Head of caudate nucleus (tissue), 42 donors: ENCODE measurements at places on chromosomes 3 and 15.
A peak's percentile ranks its signal among the peaks of the same experiment; 100 is the strongest.

DNA sequence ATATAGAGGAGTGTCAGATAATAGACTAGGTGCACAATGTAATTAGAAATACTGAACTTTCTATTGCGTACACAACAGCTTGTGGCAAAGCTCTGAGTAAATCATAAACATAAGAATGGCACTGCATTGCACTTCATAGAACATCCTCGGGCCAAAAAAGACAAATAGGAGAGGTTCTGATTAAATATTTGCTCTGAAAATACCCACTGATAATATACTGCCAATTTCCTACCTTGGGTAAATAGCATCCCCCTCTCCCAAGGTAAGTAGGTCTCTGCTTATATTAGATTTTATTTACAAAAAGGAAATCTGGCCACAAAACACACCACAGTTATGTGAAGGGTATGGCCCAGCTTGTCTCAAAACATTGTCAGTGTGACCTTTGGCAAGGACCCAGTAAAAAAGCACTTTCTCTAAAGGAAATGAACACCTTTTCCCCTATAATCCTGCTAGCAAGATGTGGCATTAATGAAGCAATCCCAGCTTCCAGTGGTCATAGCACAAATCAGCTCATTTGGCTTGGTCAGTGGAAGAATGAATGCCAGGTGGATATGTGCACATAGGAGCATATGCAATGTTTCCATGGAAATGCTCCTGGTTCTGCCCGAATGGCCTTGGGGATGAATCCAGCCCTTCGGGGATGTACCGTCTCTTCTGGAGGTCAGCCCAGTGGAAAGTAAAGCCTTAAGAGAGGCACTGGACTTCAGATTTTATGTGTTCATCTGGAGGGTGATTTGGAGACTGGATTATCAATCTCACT, 315.9 kb downstream of the LSAMP start:
- no peak for DNase-seq

DNA sequence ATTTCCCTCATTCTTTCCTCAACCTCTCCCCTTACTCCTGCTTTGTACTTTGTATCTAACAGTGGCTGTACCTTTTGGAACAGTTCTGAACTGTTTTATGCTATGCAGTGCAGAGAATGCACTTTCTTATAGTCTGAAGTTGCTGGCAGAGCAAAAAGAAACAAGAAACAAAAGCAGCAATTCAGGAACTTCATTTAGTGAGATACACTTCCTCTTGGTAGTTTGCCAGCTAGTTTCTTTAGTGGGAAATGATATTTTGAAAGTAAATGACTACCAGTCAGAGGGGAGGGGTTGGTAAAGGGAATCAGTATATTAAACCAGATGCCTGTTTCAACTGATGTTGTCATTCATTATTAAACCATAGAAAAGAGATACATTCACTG, 55.0 kb upstream of the CHD2 start:
- DNase-seq: no peak

GRCh38 chr15:71757741-71758530, 52.4 kb upstream of the NR2E3 start:
- no peak for DNase-seq

DNA sequence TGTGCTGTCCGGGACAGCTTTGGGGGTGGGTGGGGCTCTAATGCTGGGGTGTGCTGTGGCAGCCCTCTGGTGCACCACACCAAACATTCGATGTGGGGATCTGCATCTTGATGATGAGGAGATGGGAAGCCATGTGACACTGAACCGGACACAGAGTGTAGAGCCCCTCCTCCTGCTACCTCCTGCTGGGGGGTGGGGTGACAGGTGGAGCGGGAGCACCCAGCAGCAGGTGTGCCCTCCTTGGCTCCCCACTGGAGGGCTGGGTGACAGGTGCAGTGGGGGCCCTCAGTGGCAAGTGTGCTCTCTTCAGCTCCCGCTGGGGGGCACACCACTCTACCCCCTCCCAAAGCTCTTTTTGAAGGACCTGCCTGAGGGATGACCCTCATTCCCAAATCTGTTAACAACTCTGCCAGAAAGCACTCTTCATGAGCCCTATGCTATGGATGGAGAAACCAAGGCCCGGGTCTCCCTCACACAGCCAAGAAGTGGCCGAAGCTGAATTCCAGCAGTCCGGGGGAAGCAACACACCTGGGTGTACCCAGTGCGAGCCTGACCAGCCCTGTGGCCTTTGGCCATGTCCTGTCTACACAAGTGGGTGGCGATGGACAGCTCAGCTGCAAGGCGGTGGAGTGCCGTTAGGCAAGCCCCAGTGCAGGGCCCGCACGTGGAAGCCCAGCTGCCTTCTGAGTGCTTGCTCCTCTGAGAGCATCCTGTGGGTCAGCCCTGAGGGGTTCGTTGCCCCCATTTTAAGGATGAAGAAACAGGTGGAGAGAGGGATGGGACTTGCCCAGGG, 609 bp upstream of the UROC1 start:
- no peak for DNase-seq

DNA sequence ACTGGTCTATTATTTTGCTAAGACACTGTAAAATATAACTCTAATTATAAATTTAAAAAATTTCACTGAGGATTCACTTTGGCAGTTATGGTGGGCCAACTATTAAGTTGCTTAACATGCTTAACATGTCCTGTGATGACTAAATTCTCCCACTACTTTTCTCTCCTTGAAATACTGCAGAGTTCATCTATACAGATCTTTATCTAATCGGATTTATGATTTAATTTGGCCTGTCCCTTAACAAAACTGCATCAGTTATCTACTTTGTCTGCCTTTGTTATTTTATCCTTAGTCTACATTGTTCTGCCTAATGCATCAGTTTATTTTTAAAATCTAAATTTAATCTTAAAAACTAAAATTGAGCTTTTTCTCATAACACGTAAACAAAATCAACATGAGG, 26.4 kb downstream of the CD96 start:
- DNase-seq: no peak

DNA sequence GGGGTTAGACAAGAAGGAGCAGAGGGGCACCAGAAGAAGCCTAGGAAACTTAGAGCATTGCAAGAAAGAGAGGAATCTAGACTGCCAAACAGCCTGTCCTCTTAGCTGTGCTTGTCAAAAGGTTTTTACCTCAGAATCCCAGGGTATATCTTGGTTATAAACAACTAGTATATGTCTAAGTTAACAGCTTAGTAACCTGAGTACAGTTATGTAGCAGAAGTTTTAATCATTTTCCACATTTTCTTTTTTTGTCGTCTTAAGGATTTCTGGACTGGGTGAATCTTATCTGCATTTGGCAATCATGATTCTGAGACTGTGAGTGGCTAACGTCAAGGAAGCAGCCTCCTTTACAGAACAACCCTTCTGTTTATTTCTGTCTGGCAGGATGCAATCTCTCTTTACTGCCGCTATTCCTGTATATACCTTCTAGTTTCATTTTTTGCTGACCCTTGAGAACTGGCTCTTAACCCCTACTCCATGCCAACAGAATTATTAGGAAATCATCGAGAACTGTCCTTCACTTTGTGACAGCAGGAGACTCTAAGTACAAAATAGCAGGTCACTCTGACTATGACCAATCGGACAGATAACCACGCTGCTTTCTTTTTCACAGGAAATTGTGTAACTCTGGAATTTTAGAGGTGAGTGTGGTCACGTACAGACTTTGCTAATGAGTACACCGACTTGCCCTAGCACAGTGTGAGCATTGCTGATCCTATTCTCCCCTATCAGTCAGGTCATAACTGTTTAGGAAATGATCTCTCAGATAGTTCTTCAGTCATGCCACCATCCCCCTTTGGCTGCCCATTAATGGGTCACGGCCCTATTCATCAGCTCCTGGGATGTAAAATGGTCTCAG, 3.3 kb upstream of the CP start:
- DNase-seq: no peak

GRCh38 chr3:21839592-21839991, 88.6 kb upstream of the ZNF385D start:
- no peak for DNase-seq

GRCh38 chr15:50278496-50278895, 13.0 kb upstream of the HDC start:
- DNase-seq: no peak

DNA sequence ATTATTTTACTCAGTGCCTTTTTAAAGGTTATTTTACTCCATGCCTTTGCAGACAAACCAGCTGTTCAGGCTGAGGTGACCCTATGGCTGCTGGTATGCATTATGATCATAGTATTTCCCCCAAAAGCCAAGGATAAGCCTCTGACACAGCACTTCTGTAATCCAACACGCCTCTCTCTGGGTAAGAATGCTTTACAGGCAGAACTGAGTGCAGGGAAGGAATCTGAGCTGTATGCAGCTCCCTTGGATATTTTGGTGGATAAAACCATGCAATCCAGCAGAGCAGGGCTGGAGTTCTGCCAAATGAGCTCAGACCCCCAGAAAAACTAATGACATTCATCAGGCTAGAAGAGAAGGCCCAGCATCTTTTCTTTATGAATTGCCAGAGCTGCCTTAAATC, 11.7 kb upstream of the MAP1A start:
- no peak for DNase-seq

GRCh38 chr3:123194552-123194951, 7.2 kb upstream of the SEC22A start:
- DNase-seq: no peak

- DNase-seq: no peak
These were observed 121.6 kb upstream of the EIF1B start for GRCh38 chr3:40187945-40188344.

GRCh38 chr15:68285259-68285980, 7.9 kb downstream of the FEM1B start:
- no peak for DNase-seq

- DNase-seq: peak; percentile 8
These were observed 42.3 kb upstream of the FXR1 start for GRCh38 chr3:180870008-180870699.

DNA sequence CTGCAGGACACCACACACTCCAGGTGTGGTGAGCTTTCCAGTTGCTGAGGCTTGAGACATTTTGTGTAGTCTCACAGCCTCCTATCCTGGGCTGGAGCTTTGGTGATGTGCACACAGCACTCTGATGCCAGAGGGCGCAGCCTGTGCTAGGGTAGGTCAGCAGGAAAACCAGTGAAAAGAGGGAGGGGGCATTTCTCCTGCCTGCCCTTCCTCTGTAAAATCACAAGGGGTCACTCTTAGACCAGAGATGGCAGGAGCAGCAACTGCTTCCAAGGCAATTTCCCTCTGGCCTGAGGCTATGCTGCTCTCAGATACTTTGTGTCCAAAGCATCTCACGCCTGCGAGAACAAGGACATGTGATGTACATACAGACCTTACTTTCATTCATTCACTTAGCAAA, 16.5 kb upstream of the MUSTN1 start:
- no peak for DNase-seq

DNA sequence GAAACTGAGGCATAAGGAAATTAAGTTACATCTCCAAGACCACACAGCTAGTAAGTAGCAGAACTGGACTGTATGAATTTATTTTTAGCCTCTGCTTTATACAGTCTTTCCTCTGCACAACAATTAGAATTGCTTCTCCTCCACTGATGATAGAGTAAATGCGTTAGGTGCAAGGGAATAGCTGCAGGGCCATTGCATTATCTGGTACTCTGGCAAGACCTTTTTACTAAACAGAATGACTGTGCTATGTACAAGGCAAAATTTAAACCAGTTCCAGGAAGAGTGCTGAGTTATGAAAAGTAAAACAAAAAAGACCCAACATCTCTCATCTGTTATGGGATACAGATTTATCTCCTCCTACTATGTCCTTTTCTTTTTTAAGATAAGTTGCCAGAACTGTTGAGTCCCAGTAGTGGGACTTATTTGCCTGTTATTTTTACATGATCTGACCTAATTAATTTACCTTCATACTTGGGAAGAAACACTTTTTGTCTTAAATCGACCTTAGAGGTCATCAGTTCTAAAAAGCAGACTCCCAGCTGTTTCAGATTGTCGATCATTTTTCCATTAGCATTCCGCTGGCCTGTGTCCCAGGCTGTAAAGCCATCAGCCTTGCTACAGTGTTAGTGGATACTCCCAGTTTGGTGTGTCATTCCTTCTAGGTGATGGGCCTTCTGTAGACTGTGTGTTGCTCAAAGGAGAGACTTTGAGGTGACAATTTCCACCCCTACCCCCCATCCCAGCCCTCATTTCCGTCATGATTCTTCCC, 147.5 kb upstream of the NUDT16 start:
- DNase-seq: no peak

DNA sequence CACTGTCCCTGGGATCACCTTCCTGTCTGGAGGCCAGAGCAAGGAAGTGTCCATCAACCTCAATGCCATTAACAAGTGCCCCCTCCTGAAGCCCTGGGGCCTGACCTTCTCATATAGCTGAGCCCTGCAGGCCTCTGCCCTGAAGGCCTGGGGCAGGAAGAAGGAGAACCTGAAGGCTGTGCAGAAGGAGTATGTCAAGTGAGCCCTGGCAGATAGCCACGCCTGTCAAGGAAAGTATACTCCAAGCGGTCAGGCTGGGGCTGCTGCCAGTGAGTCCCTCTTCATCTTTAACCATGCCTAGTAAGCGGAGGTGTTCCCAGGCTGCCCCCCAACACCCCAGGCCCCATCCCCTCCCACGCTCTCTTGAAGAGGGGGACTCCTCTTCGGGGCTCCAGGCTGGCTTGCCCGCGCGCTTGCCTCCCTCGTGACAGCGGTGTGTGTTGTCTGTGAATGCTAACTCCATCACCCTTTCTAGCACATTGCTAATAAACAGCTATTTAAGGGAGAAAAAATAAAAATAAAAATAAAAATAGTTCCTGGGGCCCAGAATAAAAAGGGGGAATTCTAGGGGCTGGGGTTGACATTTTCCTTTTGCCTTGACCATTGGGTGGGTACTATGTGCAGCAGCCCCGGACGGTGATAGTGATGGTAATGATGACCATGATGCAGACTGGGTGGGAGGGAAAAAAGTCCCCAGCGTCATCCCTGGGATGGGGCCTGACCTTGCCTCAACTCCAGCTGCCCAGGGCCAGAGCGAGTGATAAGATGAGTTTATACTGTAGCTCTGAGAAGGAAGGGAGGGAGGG, 3.3 kb upstream of the ALAS1 start:
- DNase-seq: no peak

GRCh38 chr3:16487511-16488175, 25.9 kb downstream of the RFTN1 start:
- no peak for DNase-seq

GRCh38 chr3:127844326-127844942, 22.1 kb upstream of the MGLL start:
- no peak for DNase-seq

GRCh38 chr3:30017901-30018300, 588.5 kb upstream of the TGFBR2 start:
- DNase-seq: no peak
